ENCODE measurements at places on chromosomes 13 and 19.

DNA sequence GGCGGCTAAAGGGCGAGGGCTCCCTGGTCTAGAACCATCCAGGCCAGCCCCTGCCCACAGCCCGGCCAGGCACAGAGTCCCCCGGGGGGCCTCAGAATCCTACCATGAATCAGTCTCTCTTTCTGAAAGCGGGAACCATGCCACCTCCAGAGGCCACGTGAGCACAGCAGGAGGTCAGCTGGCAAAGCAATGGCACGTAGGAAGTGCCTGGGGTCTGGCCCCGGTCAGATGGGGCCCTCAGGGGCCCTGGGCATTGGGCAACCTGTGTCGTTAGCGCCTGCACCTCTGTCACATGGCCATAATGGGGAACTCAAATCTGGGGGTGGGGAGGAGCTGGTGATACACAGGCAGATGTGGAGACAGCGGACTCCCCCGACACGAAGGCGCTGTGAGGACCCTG lies 8.8 kb downstream of the MFSD12 start:
- no peak for DNase-seq

- DNase-seq: no peak
Measured at GRCh38 chr19:39425744-39426143, 10.0 kb downstream of the RPS16 start.

DNA sequence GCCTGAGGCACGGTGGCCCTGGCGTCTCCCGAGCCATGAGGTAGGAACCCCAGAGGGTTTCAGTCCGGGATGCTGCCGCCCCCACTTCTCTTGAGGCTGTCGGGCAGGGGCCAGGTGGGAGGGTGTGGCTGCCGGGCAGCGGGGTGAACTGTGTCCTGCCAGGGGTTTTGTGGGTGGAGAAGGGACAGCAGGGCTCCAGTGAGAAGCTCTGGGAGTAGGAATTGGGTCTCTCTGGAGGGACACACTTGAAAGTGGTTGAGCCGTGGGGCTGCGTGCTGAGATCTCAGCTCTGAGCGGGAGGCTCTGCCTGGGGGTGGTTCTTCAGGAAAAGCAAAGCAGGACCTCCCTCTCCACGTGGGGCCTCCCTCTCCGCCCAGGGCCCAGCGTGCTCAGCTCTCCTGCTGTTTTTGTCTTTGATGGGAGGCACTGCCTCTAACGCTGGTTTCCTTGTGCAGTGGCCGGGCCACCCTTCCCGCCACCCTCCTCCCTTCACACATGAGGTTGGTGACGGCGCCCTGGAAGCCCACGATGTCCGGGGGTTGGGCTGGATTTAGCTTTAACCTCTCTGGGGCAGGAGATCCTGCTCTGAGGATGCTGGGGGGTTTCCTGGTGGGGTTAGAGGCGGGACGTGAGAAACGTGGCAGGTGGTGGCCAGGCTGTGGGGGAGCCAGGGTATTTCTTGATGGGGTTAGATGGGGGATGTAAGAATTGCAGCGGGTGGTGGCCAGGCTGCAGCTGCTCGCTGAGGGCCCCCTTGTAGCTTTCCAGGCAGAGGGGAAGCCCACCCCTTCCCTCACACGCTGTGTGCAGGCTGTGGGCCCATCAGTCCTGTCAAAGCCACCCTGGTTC lies 15.3 kb upstream of the ZNF554 start:
- no peak for DNase-seq

GRCh38 chr13:28273919-28274318 lies 135.6 kb downstream of the PAN3 start:
- no peak for DNase-seq

- DNase-seq: no peak
Measured at GRCh38 chr19:5268801-5269200, 71.8 kb downstream of the PTPRS start.

GRCh38 chr13:48976576-48977285 lies 1.0 kb downstream of the FNDC3A start:
- DNase-seq: no peak

GRCh38 chr19:33550768-33551167 lies 29.2 kb upstream of the PEPD start:
- DNase-seq: no peak

GRCh38 chr13:103539721-103540381 lies 473.6 kb upstream of the SLC10A2 start:
- DNase-seq: no peak

DNA sequence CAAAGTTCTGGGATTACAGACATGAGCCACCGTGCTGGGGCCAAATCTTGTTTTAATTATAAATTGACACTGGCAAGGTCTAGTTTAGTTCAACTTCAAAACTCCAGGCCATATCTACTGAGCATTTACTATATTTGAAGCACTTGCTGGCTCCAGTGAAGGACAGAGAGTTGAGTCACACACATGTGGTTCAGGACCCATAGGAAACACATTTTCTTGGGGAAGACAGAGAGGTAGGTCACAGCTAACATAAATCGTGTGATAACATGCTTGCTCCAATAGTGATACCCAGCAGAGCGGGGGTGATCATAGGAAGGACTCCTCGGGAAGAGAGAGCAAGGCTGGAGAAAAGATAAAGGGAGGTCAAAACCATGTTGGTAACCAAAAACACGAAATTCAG lies 170.6 kb upstream of the TSC22D1 start:
- no peak for DNase-seq

DNA sequence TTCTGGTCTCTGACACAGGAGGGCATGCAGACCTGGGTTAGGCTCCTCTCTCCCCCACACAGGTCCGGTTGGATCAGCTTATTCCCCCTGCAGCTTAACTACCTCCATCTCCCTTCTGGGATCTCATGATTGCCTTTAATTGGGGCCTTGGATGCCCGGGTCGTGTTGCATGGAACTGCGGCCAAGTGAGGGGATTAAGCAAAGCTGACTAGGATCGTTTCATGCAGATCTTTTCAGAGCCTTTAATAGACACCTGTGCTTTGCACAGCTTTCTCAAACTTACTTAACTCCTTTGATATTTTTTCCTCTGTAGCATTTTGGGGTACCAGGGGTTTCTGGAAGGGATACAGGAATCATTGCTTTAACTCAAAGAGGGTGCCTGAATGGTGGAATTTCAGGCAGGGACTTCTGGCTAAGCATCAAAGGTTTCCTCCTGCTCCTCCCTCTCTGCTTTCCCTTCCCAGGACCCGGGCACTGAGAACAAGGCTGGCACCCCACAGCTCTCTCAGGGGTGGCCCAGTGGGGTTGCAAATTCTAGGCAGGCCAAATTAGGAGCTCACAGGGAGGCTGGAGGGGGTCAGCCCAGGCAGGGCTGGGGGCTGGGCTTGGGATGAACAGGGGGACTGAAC lies 477 bp downstream of the NFILZ start:
- no peak for DNase-seq

- no peak for DNase-seq
Measured at GRCh38 chr19:41409288-41409687, 11.7 kb downstream of the BCKDHA start.

GRCh38 chr13:31199527-31199848 lies 287 bp upstream of the B3GLCT start:
- no peak for DNase-seq

DNA sequence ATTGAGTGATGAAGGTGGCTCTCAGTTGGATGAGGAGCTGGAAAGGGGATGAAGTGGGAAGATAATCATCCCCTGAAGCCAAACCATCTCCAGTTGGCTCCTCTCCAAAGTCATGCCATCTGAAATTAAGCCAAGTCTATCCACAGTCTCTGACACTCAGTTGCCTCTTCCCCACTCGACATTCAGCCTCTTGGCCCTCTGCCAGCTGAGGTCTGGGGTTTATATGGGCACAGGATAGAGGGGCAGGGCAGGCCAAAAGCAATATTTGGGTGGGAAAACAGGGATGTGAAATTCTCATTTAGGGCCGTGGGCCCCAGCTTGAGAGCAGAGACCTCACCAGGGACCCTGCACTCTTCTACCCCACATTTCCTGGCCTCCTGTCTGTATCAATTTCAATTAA lies 85.9 kb downstream of the SLITRK1 start:
- DNase-seq: no peak

DNA sequence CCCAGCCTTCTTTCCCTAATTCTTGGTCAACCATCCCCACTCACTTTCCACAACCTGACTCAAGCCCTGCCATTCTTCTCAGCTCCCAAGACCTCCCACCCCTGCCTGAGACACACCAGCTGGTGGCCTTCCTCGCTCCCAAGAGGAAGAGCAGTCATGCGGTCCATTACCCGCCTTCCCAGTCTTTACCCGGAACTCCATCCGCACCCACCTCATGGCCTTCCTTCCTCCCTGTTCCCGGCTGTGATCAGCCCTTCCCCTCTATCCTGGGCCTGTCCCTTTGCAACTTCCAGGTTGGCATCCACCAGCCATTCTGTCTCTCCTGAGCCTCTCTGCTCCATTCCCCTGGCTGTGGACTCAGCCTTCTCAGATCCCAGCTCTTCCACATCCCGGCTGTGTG lies 18.6 kb upstream of the INSR start:
- DNase-seq: no peak

DNA sequence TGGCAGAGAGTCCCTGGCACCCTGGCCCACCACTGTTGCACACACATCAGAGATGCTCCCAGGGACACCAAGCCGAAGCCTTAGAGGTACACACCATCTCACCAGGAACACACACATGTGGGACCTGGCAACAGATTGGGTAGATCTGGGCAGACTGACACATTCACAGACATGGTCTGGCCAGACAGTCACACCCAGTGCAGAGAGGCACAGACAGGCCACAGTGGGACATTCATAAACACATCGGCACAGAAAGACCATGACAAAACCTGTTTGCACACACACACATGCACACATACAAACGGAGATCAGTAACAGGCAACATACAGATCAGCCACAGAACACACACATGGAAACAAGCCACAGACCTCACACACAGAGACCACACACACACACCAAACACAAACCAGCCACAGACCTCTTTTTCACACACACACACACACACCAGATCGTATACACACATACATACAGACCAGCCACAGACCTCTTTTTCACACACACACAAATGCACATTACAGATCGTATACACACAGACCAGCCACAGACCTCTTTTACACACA lies 6.3 kb upstream of the JUNB start:
- no peak for DNase-seq

DNA sequence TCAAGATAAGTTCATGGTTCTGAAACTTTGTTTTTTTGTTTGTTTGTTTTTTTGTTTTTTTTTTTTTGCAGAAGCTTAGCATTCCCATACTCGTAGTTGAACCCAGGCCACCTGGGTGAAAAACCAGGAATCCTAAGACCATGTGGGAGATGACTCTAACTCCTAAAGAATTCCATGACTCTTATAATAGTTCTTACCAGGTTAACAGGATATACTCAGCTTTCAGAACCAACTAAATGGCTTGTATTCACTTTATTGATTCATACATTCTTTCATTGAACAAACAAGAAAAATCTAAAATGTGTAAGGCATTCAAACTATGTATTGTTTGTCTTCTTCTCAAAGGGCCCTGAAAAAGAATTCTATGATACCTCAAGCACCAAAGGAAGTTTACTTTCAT lies 40.5 kb upstream of the KLF5 start:
- no peak for DNase-seq

DNA sequence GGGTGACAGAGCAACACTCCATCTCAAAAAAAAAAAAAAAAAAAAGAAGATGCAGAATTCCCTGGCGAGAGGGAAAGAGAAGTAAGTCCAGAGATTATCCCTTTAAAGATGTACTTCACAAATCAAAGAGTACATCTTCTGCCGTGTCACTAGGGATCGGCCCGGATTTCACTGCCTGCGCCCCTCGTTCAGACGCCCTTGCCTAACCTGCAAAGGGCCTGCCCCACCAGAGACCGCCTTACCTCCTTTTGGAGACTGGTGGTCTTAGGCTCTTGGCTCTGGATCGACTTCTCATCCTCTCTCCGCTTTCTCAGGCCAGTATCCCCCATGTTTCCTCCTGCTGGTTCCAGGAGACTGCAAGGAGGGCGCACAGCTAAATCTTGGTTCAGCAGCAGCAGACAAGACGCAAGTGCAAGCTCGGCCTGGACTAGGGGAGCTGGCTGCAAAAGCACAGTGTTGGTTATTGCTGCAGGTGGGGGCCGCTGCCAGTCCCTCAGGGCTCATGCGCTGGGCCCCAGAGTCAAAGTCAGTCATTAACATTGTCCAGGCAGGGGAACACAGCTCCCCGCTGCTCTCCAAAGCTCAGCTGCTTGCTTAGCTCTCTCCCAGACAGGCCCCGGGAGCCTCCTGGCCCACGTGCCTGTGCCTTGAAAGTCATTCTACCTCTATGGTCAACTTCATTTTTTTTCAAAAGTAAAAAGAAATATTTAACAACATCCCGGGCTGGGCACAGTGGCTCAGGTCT lies 1.2 kb downstream of the SLC7A9 start:
- DNase-seq: no peak

DNA sequence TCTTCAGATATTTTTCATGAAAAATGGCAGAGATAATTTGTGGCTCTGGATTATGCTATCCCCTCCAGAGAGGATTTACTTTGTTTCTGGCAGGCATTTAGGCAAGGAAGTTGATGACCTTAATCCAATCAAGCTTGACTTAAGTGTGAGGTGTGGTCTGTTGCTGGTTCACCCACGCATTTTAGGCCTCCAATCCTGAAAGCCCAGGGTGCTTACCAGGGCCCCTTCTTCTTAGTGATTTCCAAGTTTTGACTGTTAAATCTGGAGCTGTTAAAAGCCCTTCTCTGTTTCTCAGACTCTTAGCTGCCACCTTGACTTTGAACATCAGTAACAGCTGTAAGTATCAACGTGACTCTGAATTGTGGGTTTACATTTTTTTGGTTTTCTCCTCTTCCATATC lies 161.8 kb downstream of the DNAJC15 start:
- DNase-seq: no peak

DNA sequence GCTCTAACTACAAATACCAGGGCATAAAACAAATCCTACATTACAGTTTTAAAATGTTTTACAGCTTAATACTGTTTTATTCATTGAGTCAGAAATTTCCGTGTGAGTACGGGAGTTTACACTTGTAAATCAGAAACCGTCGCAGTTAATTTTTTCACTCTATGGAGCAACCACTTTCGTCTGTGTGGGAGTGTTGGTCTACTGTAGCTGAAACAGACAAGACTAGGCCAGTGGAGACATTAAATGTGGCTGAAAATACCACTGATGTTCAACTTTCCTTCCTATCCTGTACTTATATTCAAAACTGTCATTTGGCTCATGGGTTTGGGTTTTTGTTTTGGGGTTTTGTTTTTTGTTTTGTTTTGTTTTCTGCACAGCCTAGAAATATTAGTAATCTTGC lies 268.7 kb downstream of the DCT start:
- DNase-seq: no peak

DNA sequence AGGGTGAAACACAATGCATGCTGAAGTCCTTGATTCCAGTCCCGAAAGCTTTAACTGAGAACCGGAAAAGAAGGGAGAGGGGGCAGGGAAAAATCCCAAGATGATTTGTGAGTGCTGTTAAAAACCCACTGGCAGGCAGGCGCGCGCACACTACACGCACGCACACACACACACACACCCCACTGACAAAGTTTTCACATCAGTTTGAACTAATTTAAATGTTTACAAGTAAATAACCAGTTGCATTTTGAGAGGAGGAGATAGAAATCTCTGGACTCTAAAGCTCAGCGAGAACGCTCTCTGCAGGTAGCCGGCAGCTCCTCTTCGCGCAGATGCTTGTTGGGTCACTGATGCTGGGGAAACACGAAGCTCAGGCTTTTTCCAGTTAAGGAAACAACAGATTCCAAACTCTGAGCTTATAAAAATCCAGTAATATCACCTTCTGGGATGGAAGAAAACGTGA lies 818 bp upstream of the SLITRK1 start:
- no peak for DNase-seq

Data from stimulated activated CD4-positive, alpha-beta T cell treated with anti-CD3 and anti-CD28 coated beads, Interleukin-15, amount 100 ng/mL, for 1 hour (primary cell).